ENCODE measurements at places on chromosomes 7 and 10.

DNA sequence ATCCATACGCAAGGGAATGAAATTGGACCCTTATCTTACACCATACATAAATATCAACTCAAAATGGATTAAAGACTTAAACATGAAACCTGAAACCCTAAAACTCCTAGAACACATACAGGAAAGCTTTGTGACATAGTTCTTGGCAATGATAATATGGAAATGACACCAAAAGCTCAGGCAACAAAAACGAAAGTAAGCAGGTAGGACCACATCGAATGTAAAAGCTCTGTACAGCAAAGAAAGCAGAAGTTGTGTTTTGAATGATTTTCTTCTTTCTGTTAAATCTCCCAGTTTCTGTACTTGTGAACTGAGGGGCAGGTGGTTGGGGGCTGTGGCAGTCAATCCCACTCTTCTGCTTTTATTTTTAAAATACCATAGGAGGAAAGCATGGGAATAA, 368.4 kb upstream of the PODXL start:
- DNase-seq = no peak

DNA sequence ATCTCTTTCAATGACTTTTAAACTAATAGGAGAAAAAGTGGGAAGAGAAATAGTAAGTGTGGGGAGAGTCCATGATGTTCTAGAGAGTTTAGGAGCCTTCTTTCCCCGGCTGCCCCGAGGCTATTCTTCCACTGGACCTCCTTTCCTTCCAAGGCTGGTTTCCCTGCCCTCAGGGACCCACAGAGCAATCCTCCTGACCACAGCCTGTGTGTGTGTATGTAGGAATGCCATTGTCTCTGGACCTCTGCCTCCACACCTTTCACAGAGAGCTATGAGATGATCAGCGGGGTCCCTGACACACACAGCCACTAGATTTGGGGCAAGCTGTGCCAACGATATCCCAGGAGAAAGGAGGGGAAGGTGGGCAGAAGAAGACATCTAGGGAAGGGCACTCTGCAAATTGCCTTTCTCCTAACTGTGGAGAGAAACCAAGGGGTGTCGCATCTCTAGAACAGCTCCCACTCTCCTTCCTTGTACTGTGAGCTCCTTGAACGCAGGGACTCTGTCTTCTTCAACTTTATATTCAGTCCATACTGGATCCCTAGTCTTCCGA, 13.3 kb upstream of the CHCHD3 start:
- no peak for DNase-seq

- no peak for DNase-seq
Measured at GRCh38 chr10:131559450-131559911, 248.0 kb upstream of the TCERG1L start.

DNA sequence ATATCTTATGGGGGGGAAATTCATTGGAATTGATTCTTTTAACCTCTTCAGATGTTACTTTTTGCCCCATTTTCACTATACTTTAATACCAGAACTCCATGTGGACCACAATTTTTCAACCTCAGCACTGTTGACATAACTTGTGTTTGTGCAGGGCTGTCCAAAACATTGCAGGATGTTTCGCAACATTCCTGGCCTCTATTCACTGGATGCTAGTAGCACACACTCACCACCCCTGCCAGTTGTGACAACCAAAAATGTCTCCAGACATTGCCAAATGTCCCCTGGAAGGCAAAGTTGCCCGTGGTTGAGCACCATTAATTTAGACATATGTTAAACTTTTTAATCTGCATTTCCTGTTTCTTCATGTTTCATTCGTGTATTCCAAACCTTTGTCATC, 234.7 kb downstream of the GFRA1 start:
- no peak for DNase-seq

DNA sequence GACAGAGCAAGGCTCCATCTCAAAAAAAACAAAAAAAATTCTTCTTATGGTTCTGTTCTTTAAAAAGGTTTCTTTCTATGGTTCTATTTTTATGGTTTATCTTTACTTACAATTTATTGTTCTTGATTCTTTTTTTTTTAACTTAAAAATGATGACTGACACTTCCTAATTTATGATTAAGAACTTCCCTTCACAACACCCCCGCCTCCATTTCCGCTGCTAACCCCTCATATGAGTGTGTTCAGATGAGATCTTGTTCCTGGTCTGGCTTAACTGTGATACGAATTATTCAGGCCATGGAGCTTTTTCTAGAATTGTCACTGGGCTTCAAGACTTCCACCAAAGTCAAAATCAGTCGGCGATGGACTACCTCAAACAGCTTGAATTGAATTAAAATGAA, 33.9 kb downstream of the PTER start:
- DNase-seq = no peak

GRCh38 chr7:114923403-114923713, 1.5 kb downstream of the MDFIC start:
- DNase-seq = no peak

DNA sequence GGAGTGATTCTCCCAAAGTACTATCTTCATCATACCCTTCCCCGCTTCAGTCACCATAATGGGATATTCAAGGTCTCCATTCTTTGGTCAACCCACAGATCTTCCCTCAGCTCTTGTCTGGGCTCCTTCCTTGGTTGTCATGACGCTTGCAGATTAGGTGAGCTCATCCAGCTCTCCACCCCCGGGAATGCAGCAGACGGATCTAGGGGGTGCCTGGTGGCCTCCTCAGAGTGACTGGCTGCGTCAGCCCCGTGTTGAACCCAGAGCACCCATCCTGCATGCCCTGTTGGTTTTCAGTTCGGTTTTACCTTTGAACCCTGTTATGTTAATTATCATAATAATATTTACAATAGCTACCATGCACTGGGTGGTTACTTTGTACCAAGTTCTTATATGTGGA, 6.4 kb downstream of the NEURL1 start:
- no peak for DNase-seq

DNA sequence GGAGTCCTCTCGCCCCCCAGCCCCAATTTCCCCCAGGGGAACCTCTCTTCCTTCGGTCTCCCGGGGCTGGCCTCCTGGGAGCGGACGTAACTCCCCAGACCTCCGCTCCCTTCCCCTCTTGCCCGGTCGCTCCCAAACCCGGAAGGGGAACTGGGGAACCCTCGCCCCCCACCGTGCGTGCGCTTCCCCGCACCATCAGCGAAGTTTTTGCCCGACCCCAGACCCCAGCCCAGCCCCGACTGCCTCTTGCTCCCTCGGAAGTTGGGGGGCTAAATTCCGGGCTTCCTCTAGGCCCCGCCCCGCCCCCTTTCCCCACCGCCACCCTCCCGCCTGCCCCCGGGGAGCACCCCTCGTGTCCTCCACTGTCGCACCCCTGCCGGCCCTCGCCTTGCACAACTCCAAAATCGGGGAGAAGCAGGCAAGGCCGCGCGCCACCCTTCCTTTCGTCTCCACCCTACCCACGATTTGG, 436 bp downstream of the GNB2 start:
- DNase-seq = no peak

DNA sequence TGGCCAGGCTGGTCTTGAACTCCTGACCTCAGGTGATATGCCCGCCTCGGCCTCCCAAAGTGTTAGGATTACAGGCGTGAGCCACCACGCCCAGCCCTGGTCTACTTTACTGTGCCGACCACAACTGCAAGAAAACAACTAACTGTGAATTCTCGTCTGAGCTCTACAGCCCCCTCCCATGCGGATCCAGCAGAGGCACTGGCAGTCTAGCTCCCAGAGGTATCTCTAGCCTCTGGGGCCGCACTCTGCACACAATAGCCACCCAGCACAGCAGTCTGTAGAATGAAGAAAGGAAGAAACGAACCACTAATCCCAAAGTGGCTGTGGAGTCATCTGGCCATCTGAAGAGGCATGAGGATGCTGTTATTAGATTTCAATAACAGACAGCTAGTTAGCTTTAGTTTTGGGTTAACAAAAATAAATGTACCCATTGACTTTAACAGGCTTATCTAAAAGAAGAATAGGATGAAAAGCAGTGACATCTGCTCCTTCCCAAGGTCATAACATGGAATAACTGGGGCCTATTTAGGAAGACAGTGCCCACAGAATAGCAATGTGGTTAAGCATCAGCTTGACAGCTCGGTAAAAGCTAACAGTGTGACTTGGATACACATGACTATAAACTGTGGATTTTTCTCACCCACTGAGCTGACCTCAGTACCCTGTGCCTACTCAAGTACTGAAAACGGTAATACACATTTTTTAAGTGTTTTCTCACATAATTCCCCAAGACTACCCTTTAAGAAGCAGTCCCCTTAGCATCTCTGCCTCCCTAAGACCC, 131.9 kb downstream of the TNS3 start:
- no peak for DNase-seq

GRCh38 chr7:100867776-100868485, 744 bp downstream of the TRIP6 start:
- no peak for DNase-seq

DNA sequence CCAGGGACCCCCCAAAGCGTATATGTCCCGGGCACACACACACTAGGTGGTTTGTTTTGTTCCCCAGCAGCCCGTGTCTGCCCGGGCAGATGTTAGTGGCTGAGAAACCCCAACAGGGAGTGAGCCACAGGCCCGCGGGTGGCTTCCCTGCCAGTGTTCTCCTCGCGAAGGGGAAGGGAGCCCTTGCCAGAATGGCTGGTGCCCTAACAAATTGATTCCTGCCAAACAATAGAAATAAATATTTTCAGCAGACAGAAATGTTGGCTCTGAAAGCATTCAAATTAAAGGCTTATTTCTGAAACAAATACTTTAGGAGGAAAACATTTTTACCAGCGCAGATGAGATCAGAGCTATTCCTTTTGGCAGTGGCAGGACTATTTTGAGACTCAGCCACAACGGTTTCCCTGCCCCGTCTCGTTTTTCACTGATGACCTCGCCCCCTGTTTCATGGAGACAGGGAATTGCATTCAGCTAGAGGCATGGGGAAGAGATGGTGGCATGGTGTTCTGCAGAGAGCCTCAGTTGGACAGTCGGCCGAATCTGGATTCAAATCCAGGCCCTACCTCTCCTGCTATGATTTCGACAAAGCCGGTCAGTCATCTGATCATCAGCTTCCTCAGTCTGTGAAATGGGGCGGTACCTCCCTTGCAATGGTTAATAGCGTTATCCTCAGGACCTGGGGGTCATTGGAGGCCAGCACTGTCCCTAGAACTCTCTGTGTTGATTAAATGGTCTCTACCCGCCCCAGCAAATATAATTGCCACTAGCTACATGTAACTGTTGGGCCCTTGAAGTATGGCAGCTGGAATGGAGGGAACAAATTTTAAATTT, 84.5 kb downstream of the CUX1 start:
- DNase-seq = no peak

DNA sequence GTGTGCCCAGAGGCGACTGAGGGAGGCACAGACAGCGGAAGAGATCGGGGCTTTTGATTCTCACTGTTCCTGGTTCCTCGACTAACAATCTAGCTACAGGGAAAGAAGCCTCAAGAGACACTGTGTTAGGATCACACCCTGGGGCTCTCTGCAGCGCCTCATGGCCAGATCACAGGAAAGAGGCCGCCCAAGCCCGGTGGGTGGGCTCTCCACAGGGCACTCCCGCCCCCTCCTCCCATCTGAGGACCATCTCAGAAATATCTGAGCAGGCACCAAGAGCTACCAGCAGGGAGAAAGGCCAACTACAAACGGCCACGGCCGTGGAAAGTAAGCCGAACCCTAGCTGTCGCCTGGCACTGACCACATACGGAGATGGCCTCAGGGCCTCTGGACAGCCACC, 224.2 kb downstream of the MLLT10 start:
- no peak for DNase-seq

DNA sequence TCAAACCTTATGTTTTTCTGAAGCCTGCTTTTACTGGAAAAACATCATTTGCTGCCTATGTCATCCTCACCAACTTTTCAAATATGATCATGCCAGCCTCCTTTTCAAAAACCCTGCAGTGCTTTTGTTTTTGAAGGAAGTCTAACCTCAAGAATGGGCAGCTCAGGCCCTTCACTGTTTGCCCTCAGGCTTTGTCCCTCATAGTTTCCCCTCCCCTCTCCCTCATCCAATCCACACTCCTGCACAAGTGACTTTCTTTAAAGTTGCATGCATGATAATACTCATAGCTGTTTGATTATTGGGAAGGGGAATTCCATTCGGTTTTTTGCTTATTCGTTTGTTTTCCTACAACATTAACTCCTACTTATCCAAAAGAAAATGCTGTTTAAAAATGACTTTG, 219.4 kb downstream of the SEMA3E start:
- DNase-seq = no peak

DNA sequence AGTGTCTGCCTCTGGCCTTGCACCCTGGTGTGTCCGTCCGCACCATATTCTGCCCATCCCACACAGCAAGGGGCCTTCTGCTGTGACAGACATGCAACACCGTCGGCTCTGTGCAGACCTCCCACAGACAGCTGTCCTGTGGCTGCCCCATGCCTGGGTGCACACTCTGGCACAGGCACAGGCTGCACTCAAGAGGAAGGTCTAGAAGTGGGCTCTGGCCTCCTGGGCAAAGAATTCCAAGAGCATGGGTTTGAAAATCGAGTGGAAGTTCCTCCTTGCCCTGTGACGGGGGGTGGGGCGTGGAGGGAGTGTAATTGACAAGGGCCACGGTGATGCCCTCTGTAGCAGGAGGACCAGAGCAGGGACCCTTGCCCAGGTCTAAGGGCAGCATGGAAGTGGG, 4.3 kb upstream of the LOXL4 start:
- no peak for DNase-seq
